ENCODE measurements at places on chromosomes 6 and 20.
A peak's percentile ranks its signal among the peaks of the same experiment; 100 is the strongest.

- no peak for ATAC-seq
Measured at GRCh38 chr6:144722154-144722737, 437.1 kb downstream of the UTRN start.

DNA sequence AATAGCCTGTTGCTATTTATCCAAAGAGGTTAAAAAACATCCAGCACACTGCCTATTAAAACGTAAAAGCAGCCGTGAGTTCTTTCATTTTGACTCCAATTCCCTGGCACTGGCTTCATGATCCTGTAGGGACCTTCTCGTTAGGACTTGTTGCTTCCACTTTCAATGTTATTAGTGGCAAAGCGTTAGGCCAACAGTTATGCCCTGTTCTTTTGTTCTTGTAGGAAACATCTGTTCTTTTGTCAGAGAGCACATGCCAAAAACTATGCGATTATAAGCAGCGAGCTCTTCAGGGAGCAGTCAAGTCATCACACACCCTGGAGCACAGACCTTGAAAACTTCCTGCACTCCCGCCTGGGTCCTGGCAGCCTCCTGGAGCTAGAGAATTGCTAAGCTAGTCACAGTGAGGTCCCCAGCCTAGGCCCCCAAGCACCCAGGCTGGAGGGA is 609.5 kb upstream of the ARID1B start:
- peak; percentile 76 for ATAC-seq

DNA sequence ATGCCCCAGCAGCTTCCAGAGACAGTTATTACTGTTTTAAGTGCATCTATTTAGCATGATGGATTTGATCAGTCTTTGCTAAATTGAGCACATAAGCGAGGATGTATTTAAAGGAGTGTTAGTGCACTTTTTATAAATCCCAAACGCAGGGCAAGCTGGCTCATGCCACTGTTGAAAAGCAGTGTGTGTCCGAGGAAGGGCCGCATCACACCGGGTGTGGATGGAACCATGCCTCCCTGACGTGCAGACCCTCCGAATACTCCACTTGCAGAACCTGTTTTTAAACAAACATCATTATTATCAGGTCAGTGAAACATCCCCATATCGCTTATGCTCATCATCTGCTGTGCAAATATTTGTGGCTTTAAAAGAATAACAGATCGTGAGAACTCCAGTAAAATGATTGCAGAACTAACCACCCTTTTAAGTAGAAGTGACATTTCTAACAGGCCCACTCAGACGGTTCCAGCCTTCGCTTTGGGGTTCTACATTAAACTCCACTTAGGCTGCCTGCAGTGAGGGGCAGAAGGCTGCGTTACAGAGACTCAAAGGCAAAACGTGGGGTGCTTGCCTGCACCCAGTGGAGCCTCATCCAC is 190.1 kb downstream of the CDH4 start:
- ATAC-seq, result no peak

DNA sequence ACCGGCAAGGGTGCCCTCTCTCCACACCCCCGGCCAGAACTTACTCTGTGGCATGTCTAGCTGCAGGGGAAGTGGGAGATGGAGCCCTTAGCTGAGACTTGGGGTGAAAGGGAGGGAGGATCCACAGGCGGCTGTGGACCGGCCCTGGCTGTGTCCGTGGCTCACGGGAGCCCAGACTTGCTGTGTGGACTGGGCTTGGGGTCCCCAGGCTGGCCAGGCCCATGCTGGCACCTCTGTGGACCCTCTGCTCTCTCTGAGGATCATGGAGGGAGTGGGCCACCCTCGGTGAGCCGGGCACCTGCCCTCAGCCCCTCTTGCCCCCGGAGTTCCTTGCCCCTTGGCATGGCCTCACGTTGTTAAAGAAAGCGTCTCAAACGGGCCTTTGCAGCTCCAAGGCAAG is 8.9 kb upstream of the NTSR1 start:
- no peak for ATAC-seq

GRCh38 chr6:41306187-41306854 is 19.8 kb upstream of the TREM1 start:
- peak; percentile 39 for ATAC-seq

DNA sequence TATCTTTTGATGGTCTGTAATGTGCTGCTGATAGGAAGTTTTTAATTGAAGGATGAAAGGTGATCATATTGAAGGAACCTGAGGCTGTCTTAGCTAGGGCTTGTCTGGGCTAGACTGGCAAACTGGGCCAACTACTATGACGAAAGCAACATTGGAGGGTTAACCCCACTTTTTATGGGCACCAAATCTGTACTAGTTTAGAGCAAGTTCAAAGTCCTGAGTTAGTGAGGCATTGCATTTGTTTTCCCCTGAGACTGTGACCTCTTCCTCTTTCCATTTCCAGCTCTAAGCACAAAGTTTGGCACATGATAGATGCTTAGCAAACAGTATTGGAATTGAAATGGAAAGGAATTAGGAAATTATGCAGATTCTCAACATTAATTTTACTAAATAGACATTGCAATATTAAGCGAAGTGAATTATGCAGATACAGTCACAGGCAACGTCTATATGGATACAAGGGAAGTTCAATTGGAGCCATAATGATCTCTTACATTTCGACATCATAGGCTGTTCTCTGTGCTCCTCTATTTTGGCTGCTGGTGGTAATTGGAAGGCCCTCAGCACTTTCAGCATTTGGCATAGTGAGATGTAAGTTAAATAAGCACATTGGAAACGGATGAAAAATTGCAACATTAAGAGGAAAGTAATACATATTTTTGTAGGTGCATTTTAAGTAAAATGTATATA is 22.2 kb downstream of the CEP57L1 start:
- ATAC-seq, result peak; percentile 73

DNA sequence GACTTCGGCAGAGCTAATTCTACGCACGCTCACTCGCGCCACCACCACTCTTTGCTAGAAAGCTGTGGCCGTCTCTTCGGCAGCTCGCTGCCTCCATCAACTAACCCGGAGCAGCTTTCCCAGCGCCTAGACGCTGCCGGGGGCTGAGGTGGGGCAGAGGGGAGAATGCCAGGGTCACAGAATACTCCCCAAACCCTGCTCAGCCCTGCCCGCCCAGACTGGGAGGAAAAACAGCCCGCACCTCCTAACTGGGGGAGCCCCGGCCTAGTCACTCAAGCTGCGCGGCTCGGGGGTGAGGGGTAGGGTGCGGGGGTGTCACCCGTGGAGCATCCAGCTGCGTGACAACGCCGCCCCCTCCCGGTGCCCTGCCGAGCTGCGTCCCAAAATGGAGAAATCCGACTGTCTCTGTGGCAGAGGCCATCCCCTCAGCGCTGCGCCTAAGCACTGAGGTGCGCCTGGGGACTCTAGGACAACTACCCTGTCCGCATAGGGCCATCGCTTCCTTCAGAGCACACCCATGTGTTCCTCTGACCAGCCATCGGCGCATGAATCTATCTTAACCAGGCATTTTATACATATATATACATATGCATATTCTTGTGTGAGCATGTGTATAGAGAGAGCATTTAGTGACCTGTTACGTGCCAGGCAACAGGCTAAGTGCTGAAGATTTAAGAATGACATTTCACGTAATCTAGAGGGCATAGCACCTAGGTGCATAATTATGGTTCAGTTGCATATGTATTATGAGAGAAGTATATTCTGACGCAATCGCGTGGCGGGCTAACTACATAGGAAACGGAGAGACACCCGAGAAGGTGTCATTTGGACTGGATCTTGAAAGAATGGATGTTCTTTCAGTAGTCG is 1.5 kb upstream of the TENT5A start:
- ATAC-seq, result peak; percentile 70

- ATAC-seq, result peak; percentile 33
Measured at GRCh38 chr20:50815162-50815989, 20.5 kb downstream of the BCAS4 start.

DNA sequence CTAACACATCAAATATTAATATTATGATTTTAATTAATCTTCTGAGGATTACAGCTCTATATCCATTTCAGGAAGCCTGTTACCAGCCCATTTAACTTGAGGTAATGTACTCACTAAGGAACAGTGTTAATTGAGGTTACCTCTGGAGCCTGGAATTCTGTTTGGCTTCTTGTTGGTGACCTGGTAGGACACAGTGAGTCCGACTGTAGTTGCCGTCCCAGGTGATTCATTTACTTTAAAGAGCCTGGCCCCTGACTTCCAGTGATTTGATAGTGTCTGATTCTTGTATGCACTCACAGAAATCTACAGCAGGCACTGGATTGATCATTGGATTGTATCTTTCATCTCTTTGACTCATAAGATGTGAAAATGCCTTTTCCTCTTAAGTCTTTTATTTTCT is 34.0 kb downstream of the IGF2R start:
- no peak for ATAC-seq
